ENCODE measurements at places on chromosomes 2 and 18.

- no peak for DNase-seq
- H3K27me3 ChIP-seq: no peaks in the 10 kb centered on the region
- no peak overlapping the region for H3K4me3 ChIP-seq
- H3K4me1 ChIP-seq: no peaks in the 10 kb centered on the region
Measured at GRCh38 chr2:168831662-168832061, 29.2 kb downstream of the NOSTRIN start.

DNA sequence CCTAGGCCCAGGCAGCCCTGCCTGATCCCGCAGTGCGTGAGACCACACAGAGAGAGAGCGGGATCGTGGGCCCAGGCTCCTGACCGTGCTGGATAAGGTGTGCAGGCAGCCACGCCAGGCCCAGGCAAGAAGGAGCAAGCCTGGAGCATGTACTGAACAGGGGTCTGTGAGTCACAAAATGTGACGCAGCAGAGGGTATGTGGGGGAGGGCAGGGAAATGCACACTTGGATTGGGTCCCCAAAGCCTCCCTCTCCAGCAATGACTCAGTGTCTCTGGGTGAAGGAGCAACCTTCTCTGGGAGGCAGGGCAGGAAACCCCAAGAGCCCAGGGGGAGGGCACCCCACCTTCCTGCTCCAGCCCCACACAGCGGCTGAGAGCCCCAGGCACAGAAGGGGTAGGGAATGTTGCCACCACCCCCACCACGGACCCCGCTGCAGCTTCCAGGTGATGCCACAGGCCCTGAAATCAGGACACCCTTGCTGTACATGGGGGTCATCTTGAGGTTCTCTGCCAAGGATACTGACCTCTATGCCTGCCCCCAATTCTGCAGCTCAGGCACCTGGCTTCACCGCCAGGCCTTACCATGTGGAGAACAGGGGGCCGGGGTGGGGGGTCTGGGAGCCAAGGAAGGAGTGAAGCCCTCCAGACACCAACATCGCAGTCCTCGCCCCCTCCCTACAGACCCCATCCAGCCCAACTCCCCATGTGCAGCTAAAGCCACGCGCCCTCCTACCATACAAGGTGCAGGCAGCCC lies 1.3 kb upstream of the GPC1 start:
- peak overlapping the region; percentile 31 for H3K27ac ChIP-seq
- peak; percentile 37 for DNase-seq
- peak overlapping the region; percentile 75 for H3K4me3 ChIP-seq
- peaks cover 25% of the 10 kb centered on the region for H3K27me3 ChIP-seq
- H3K36me3 ChIP-seq: no peaks in the 10 kb centered on the region
- H3K4me1 ChIP-seq: peaks cover 9% of the 10 kb centered on the region

- H3K4me1 ChIP-seq: peaks cover 56% of the 10 kb centered on the region
- H3K36me3 ChIP-seq: no peaks in the 10 kb centered on the region
- peak; percentile 48 for DNase-seq
- peak overlapping the region; percentile 36 for H3K4me3 ChIP-seq
Measured at GRCh38 chr2:217086038-217086522, 226.2 kb upstream of the TNP1 start.

GRCh38 chr2:8098476-8099266 lies 583.2 kb upstream of the ID2 start:
- no peaks in the 10 kb centered on the region for H3K36me3 ChIP-seq
- H3K4me1 ChIP-seq: no peaks in the 10 kb centered on the region
- H3K4me3 ChIP-seq: no peak overlapping the region
- DNase-seq: no peak
- H3K27ac ChIP-seq: no peak overlapping the region

- peaks cover 6% of the 10 kb centered on the region for H3K4me1 ChIP-seq
- H3K4me3 ChIP-seq: no peak overlapping the region
- no peak for DNase-seq
- H3K27ac ChIP-seq: no peak overlapping the region
- peaks cover 6% of the 10 kb centered on the region for H3K36me3 ChIP-seq
Measured at GRCh38 chr2:10048501-10049171, 5.3 kb downstream of the KLF11 start.

GRCh38 chr2:12728221-12728777 lies 11.6 kb downstream of the TRIB2 start:
- peak overlapping the region; percentile 55 for H3K27ac ChIP-seq
- DNase-seq: peak; percentile 53
- H3K27me3 ChIP-seq: no peaks in the 10 kb centered on the region
- peak overlapping the region; percentile 44 for H3K4me3 ChIP-seq
- H3K36me3 ChIP-seq: peaks cover 10% of the 10 kb centered on the region

DNA sequence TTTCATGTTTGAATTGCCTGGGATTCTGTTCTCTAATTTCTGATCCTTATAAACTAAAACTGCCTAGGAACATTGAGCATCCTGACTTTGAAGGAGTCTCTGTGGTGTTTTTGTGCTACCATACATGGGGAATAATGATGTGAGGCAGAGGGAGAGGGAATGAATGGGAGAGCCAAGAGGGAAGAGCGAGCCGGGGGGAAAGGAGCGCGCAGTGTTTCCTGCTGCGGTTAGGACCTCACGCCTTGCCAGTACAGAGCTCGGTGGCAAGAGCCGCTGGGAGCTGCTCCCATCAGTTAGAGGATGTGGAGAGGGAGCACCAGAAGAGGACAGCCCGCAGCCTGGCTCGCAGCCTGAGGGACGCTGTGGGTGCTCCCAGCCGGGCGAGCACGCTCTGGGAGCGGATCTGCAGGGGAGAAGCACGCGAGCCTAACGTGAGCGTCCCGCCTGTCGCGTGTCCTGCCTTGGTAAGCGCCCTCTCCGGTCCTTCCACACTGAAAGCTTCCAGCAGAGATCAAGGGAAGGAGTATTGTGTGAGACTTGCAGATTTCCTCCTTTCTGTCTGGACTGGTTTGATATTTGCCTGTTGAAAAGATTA lies 114.7 kb downstream of the FAM210A start:
- peak overlapping the region; percentile 94 for H3K27ac ChIP-seq
- peak overlapping the region; percentile 82 for H3K4me3 ChIP-seq
- H3K27me3 ChIP-seq: no peaks in the 10 kb centered on the region

- H3K4me3 ChIP-seq: peak overlapping the region; percentile 28
- no peaks in the 10 kb centered on the region for H3K27me3 ChIP-seq
- H3K4me1 ChIP-seq: peaks cover 98% of the 10 kb centered on the region
- peak overlapping the region; percentile 78 for H3K27ac ChIP-seq
- H3K36me3 ChIP-seq: peaks cover 21% of the 10 kb centered on the region
- no peak for DNase-seq
Measured at GRCh38 chr2:105779394-105779793, 34.7 kb downstream of the NCK2 start.

- H3K4me3 ChIP-seq: no peak overlapping the region
- H3K4me1 ChIP-seq: no peaks in the 10 kb centered on the region
- H3K27me3 ChIP-seq: peaks cover 3% of the 10 kb centered on the region
- DNase-seq: no peak
Measured at GRCh38 chr2:229348128-229348527, 77.0 kb upstream of the PID1 start.

- no peaks in the 10 kb centered on the region for H3K4me1 ChIP-seq
- DNase-seq: no peak
- no peak overlapping the region for H3K27ac ChIP-seq
- H3K36me3 ChIP-seq: no peaks in the 10 kb centered on the region
Measured at GRCh38 chr2:214492152-214492551, 81.3 kb downstream of the VWC2L start.

GRCh38 chr2:63789338-63790020 lies 52.2 kb upstream of the UGP2 start:
- no peak for DNase-seq
- H3K27ac ChIP-seq: no peak overlapping the region
- no peak overlapping the region for H3K4me3 ChIP-seq
- no peaks in the 10 kb centered on the region for H3K36me3 ChIP-seq

GRCh38 chr2:124131276-124131675 lies 106.2 kb downstream of the CNTNAP5 start:
- no peaks in the 10 kb centered on the region for H3K4me1 ChIP-seq
- no peak for DNase-seq
- no peaks in the 10 kb centered on the region for H3K36me3 ChIP-seq
- no peaks in the 10 kb centered on the region for H3K27me3 ChIP-seq
- no peak overlapping the region for H3K4me3 ChIP-seq
- H3K27ac ChIP-seq: no peak overlapping the region

DNA sequence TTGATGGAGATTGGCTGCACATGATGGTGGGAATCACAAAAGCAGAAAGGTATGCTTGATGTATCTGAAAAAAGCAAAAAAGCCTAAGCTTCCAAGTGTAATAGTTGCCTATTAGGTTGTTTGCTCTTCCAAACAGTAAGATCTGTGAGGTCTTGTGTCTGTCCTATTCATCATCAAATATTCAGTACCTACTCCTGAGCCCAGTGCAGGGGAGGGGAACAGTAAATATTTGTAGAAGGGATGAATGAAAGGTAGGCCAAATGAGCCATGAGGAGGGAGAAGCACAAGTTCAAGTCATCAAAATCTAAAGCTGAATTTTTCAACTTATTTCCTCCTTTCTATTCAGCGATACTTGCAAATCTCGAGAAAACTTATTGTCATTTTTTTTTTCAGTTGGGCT lies 153.2 kb upstream of the ETAA1 start:
- no peaks in the 10 kb centered on the region for H3K27me3 ChIP-seq
- H3K4me1 ChIP-seq: no peaks in the 10 kb centered on the region
- no peak for DNase-seq
- no peak overlapping the region for H3K27ac ChIP-seq

DNA sequence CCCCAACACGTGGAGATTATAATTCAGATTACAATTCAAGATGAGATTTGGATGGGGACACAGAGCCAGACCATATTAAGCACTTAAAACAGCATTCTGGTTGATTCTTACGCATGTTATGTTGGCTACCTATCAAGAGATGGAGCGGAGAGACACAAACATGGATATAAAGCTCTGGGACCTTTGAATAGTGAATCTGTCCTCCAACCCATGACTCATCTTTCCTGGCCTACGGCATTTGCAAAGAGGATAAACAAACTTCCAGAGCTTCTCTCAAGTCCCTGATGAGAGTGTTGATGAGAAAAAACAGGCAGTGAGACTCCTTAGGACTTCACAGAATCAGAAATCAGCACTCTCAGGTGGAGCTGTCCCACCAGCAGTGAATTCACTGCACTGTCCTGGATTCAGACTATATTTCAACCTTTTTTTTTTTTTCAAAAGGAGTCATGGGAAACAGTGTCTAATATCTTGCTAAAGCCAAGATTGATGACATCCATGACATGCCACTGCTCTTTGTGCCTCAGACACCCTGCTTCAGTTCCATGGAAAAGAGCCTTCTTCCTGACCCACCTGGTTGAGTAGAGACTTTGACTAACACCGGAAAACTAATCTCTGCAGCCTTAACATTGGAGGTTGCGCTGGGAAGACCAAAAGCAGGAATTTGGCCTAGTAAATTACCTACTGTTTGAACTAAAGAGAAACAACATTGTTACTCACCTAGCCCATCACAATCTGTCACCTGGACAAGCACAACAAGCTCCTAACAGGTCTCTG lies 62.1 kb upstream of the NPAS2 start:
- H3K27me3 ChIP-seq: no peaks in the 10 kb centered on the region
- no peak overlapping the region for H3K4me3 ChIP-seq
- no peaks in the 10 kb centered on the region for H3K36me3 ChIP-seq
- DNase-seq: no peak
- H3K4me1 ChIP-seq: peaks cover 1% of the 10 kb centered on the region
- no peak overlapping the region for H3K27ac ChIP-seq

DNA sequence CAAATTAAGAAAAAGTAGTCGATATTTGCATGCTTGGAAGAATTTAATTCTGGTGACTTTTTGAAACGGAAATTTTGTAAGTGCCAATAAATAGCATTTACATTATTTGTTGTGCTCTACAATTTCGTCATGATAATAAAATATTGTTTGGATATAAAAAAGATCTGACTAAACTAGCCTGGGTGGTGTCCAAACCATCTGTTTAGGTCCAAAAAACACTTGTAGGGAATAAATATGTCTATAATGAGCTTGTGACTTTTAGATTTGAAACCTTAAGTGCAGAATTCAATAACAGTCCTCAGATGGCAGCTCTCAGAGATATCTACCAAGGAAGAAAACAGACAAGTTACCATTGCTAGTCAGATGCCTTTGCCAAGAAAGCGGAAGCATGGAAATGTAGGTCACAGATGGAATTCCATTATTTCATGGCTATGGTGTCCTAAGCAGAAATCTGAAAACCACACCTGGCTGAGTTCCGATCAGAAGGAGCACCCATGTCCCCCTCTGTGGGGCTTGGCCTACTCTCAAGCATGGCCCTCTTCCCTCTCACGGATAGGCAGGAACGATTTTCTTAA lies 731.1 kb downstream of the RNF144A start:
- no peaks in the 10 kb centered on the region for H3K27me3 ChIP-seq
- H3K4me1 ChIP-seq: peaks cover 23% of the 10 kb centered on the region
- H3K27ac ChIP-seq: no peak overlapping the region
- H3K4me3 ChIP-seq: no peak overlapping the region
- H3K36me3 ChIP-seq: peaks cover 20% of the 10 kb centered on the region
- DNase-seq: no peak

GRCh38 chr2:216970359-216970915 lies 110.6 kb upstream of the TNP1 start:
- DNase-seq: no peak
- peaks cover 2% of the 10 kb centered on the region for H3K27me3 ChIP-seq
- no peaks in the 10 kb centered on the region for H3K4me1 ChIP-seq
- H3K36me3 ChIP-seq: no peaks in the 10 kb centered on the region
- H3K4me3 ChIP-seq: no peak overlapping the region

GRCh38 chr2:203340791-203341487 lies 12.7 kb downstream of the ABI2 start:
- H3K27ac ChIP-seq: no peak overlapping the region
- DNase-seq: no peak
- no peaks in the 10 kb centered on the region for H3K4me1 ChIP-seq

GRCh38 chr2:5074733-5075132 lies 617.5 kb upstream of the SOX11 start:
- no peaks in the 10 kb centered on the region for H3K4me1 ChIP-seq
- no peak overlapping the region for H3K4me3 ChIP-seq
- H3K27ac ChIP-seq: no peak overlapping the region

GRCh38 chr2:219387306-219388120 lies at the start of gene DNPEP:
Gene DNPEP, minus strand, starts transcription at chr2:219387912. Its CDS starts 118 bp downstream, at chr2:219387794.
- H3K27me3 ChIP-seq: no peaks in the 10 kb centered on the region
- DNase-seq: peak; percentile 95
- H3K36me3 ChIP-seq: peaks cover 31% of the 10 kb centered on the region
- H3K4me1 ChIP-seq: peaks cover 28% of the 10 kb centered on the region
- peak within 1 kb of the TSS; percentile 97 for H3K27ac ChIP-seq

DNA sequence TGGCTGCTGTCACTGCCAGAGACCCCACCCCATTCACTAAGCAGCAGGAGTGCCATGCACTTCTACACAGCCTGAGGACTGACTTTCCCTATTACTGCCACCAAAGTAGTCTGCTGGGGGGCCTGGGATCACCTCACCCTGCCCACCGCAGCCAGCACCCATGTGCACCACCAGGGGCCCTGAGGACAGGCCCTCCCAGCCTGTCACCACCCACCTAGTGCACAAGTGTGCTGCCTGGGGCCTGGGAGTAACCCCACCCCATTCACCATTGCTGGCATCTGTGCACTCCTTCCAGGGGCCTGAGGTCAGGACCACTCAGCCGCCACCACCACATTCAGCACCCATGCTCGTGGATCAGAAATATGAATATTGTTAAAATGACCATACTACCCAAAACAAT lies 247.8 kb upstream of the NCKAP5 start:
- no peaks in the 10 kb centered on the region for H3K4me1 ChIP-seq
- no peak for DNase-seq
- no peak overlapping the region for H3K27ac ChIP-seq
- no peak overlapping the region for H3K4me3 ChIP-seq

Data from activated naive CD8-positive, alpha-beta T cell treated with anti-CD3 and anti-CD28 coated beads, Interleukin-2, amount 50 U/mL, for 24 hours (primary cell).